Effector memory CD8-positive, alpha-beta T cell (primary cell): ENCODE measurements at places on chromosomes 12 and 14.

DNA sequence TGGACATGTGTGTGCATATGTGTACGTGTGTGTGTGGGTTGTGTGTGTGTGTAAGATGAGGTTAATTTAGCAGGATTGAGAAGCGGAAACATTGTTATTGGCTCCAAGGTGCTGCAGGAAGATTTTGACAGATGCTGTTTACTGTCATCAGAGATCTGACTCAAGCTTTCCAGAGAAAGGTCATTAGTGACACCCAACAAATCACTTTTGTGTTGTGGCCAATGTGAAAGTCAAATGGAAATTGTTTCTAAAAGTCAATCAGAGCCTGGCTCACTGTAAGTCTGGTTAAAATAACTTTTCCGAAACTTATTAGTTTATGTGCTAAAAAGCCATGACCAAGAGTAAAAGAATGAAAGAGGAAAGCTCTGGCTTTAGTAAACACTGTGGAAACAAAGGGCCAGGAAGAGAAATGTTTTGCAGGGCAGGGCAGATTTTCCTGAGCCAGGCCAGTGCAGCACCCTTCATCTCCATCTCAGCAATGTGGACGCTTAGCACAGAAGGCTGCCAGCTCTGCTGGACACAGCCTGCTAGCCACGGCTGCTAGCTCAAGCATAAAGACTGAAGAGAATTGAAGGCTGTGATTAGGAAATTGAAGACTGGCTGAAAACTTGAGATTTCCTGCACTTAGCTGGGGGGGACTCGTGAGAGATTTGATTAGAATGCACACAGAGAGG lies 235.8 kb downstream of the NEDD1 start:
- no peak for DNase-seq

- DNase-seq, result peak; percentile 83
Observed at GRCh38 chr12:14961466-14962152, at the start of gene ARHGDIB. TSS of gene ARHGDIB (minus strand) at chr12:14961601. CDS start at chr12:14950712, 10,889 bp downstream.

DNA sequence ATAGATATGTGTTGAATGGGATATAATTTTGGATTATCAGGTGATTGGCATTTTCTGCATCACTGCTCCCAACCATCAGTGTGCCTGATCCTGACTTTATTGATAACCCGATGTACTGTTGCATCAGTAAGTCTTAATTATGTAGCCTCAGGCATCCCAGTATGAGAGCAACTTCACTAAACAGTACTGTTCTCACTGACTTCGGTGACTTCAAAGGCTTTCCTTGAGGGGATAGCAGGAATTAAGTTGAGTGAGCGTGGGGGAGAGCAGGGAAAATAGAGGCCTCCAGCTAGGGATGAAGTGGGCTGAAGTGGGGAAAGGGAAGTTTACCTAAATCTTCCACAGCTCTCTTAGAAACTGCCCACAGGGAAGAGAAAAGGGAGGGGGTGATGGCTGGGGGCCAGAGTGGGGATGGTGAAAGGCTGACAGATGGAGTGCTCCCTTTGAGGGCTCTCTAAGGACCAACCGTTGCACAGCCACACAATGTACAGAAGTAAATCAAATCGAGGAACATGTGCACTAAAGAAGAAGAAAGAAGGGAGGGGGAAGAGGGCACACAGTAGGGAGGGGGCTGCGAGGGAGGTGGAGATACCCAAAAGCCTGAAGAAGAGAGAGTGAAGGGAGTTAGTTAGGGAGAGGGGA lies 10.7 kb upstream of the NEUROD4 start:
- no peak for DNase-seq

DNA sequence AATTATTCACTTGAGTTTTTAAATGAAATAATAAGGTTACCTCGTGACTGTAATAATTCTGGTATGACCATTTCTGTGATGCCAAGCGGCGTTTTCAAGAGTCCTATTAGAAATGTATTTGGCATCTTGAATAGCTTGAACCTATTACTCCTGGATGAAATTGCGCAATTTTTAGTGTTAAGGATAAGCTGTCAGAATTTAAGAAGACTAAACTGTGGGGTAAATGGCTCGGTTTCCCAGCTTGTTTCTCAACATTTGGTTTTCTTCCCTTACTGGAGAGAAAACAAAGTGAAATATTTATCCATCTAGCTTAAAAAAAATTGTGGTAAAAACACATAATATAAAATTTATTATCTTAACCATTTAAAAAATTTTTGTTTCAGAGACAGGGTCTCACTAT lies 26.8 kb downstream of the PCNX1 start:
- DNase-seq, result no peak

- no peak for DNase-seq
Observed at GRCh38 chr12:27635349-27635972, 60.8 kb upstream of the REP15 start.

DNA sequence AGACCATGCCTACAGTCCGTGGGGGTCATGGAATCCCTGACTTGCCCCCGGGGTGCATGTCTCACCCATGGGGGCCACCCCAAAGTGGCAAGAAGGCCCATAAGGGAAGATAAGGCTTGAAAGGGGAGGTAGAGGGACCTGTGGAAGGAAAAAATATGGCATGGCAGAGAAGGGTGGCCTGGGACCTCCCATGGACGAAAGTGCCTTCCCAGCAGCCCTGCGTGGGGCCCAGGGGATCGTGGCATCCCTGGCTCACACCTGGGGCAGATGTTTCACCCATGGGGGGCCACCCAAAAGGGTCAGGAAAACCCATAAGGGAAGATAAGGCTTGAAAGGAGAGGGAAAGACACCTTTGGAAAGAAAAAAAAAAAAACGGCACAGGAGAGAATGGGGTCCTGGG lies 264.6 kb downstream of the ALG10 start:
- DNase-seq, result no peak

- no peak for DNase-seq
Observed at GRCh38 chr12:77104286-77104685, 38.9 kb upstream of the E2F7 start.

GRCh38 chr12:107807471-107808150 lies 33.1 kb downstream of the ASCL4 start:
- DNase-seq, result no peak

DNA sequence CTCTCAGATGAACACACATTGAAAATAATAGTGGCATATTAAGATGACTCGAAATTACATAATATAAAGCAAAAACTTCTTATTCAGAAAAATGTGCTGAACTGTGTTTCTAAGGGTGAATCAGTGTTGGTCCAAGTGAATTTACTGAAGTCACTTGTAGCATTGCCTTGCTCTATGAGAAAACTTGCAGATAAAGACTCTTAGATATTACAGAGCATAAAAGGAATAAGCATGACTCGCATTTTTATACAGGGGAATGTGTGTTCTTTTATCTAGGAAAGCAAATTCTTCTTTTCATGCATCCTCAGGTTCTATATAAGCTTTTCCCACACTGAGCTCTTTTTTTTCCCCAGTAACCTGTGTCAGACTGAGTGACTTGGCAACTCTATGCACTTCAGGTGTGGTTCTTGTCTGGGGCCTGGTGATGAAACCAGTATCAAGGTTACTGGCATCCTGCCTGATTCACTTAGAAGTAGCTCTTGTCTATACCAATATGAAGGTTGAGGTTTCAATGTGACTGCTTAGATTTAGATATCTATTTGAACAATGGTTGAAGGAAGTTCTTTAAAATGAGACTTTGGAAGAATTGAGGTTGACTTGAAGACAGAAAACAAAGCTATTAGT lies 76.1 kb downstream of the OTOGL start:
- DNase-seq, result no peak

GRCh38 chr12:10033783-10034545 lies 3.5 kb downstream of the CLEC9A start:
- no peak for DNase-seq

DNA sequence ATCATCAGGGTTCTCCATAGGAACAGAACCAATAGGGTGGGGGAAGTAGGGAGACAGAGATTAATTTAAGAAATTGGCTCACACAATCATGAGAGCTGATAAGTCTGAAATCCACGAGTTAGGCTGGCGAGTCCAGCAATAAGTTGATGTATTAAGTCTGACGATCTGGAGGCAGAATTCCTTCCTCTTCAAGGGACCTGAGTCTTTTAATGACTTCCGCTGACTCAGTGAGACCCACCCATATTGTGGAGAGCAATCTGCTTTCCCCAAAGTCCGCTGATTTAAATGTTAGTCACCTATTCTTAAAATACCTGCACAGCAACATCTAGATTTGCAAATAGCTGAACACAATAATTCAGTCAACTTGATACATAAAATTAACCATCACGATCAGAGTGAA lies 97.8 kb downstream of the SPTSSA start:
- DNase-seq, result no peak

DNA sequence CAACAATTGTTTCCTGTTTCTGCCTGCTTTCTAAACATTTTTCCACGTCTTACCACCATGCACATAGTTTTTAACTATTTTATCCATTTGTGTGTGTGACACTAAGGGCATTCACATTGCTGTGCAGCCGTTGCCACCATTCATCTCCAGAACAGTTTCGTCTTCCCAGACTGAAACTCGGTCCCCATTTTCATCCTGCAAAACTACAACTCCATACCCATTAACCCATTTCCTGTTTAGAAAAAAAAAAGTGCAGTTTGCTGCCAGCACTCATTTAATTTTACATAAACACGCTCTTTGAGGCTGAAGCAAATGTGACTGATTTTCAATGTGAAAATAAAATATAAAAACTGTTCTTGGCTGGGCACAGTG lies 15.5 kb downstream of the UBC start:
- no peak for DNase-seq

DNA sequence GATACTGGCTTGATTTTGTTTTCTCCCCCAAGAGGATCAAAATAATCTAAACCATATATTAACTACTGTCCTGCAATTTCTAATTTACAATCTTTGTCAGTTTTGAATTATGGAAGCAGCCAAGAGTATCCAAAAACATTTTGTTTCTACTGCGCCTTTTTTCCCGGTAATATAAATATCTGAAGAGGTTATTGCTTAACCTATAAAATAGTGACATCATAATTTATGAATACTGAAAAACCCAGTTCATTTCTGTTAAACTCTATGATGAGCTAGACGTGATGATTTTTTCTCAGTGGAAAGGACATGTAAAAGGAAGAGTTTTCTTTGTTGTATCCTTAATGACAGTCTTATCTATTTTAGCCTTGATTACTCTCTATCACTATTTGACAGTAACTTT lies 3.2 kb upstream of the SSPN start:
- DNase-seq, result no peak

DNA sequence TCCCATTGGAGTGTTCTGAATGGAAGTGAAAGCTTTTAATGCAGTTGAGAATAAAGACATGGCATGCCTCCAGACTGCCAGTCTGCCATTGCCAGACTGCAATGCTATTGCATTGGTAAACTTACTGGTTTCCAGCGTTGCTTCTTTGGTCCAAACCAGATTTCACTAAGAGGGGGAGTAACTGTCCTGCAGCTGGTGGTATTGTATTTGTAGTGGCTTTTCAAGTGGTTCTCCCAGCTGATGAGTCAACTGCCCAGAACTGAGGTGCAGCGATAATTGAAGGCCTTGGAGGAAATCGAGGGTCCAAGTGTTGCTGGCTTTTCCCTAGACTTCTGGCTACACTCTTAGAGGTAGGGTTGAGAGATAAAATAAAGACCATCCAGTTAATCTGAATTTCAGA lies 31.9 kb downstream of the ERG28 start:
- no peak for DNase-seq

GRCh38 chr12:67391034-67391433 lies 121.9 kb downstream of the CAND1 start:
- no peak for DNase-seq

- no peak for DNase-seq
Observed at GRCh38 chr14:61625165-61625564, 70.1 kb upstream of the HIF1A start.

- DNase-seq, result no peak
Observed at GRCh38 chr14:81625343-81625742, 91.7 kb upstream of the SEL1L start.

DNA sequence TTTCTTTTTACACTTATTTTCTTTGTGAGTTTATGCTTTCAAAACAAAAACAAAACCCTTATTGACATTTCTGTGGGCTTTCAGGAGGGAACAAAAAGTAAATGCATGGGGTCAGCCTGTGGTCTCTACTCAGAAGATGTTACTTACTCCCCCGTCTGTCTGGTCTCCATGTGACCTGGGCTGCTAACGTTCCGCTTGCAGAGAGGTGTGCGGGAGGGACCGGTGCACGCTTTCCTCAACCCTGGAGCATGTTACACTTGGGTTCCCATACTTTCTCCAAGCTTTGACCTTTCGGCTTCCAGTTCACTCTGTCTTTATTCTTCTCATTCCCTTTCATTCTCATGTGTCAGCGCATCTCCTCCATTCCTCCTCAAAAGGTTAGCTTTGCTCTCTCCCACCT lies 36.5 kb downstream of the ZC3H14 start:
- no peak for DNase-seq

DNA sequence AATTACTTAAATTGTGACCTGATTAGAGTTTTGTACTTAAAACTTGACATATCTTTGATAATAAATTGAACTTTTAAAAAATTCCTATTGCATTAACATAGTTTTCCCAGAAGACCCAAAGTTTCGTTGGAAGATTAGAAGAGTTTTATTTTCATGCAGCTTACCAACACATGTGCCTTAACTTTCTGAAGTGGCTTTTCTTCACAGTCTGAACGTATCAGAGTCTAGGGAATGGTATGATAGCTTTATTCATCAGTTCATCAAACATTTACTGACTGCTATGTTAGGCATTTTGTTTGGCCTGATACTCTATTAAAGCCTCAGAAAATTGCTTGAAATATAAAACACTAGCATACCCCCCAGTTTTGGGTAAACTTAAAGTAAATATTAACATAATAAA lies 65.2 kb downstream of the MARK3 start:
- no peak for DNase-seq

- DNase-seq, result no peak
Observed at GRCh38 chr12:117360222-117360550, 1.2 kb downstream of the NOS1 start.

- DNase-seq, result no peak
Observed at GRCh38 chr12:46377678-46378077, 5.1 kb upstream of the SLC38A2 start.

DNA sequence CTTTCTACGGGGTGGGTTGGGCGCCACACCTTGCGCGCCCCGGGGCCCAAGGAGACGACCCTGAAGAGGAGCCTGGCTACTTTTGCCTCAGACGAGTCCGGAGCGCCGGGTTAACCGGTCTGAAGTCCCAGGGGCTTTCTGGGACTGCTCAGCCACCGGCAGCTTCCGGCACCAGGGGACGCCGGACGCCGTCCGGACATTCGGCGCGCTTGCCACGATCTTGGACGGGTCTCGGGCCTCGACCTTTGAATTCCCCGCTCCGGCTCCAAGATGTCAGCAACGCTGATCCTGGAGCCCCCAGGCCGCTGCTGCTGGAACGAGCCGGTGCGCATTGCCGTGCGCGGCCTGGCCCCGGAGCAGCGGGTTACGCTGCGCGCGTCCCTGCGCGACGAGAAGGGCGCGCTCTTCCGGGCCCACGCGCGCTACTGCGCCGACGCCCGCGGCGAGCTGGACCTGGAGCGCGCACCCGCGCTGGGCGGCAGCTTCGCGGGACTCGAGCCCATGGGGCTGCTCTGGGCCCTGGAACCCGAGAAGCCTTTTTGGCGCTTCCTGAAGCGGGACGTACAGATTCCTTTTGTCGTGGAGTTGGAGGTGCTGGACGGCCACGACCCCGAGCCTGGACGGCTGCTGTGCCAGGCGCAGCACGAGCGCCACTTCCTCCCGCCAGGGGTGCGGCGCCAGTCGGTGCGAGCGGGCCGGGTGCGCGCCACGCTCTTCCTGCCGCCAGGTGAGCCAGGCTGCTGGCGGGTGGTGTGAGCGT lies at the start of gene ACOT4:
Gene ACOT4 (plus strand): TSS at position 184 of the 760 bp plus-strand sequence. CDS start 87 bp downstream, at position 271.
- peak; percentile 61 for DNase-seq

- DNase-seq, result no peak
Observed at GRCh38 chr14:39102265-39102968, 618 bp downstream of the SEC23A start.
